ENCODE measurements at places on chromosomes 6 and 20.

DNA sequence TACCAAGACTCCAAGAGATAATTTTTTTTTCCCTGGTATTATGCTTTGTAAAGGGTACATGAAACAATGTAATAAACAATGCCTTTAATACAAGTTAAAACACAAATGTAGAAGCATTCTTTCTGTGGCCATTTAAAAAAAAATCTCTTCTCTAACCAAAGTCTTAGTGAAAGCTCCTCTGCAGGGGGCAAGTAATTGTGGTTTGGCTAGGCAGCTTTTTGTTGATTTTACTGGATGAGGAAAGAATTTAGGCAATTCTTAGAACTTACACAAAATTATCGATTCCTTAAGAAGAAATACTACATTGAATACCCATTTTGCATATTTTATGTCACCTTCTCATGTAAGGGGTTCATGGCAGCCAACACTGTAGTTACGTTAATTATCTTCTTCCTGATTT lies 12.4 kb downstream of the TFB1M start:
- DNase-seq, result no peak

DNA sequence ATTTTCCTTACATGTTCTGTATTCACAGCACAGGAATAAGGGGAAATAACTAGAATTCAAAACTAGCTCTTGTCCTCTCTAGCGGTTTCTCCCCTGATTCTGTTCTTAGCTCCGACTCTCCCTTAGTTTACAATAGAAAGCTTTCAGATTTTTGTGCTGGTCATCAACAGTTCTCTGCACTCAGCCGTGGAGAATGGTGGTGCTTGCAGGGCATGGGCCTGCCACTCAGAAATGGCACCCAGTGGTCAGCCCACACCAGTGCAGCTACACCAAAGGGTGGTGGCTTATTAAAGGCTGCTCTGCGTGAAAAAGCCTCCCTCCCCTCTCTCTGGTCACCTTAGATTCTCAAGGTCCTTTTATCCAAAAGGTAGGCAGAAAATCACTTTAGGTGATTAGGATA lies 123.5 kb downstream of the SASH1 start:
- DNase-seq, result no peak

GRCh38 chr6:139370283-139370998 lies 4.0 kb downstream of the CITED2 start:
- DNase-seq, result peak; percentile 78

DNA sequence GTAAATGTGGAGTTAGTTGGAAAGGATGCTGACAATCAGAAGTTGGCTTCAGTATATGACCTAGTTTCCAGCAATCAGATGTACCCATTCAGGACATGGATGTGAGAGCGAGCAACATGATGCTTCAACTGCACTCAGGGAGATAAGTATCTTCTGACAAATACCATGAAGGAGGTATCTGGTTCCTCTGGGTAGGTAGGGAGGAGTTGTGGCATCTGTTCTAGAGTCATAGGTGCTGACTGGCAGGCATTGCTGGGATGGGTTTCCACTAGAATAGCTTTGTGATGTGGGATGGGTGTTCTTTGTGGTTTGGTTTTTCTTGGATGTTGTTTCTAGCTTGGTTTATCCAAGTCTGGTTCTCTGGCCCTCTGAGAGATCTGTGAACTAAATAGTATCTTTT lies 3.9 kb upstream of the REV3L start:
- no peak for DNase-seq

DNA sequence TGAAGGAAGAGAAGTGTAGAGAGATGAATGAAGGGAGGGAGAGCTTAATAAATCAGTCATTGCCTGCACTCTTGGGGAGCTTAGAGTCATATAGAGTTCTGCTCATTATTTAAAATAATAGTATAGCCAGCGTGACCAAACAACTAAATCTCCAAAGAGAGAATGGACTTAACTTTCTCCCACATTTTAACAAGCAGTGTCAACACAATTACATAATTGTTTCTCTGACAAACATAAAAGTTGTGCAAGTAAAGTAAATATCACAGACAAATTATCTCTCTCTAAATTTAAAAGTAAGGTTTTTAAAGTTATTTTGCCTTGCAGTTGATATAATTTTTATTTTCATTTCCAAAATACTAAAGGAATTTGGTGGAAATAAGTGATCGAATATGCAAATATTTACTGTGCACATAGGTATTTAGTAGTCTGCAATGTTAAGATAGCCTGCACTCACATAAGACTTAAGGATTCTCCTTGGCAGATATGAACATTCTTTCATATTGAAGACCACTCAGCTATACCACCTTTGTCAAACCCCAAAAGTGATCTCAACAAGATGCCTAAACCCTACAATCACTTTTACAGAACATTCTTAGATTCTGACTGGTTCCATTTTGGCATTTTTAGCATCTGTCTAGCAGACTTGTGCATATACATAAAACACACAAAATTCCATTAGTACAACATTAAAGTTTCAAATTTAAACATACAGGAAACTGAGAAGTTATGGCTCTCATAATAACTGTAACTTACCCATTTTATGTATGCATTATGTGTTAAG lies 67.7 kb downstream of the KIF6 start:
- DNase-seq, result no peak

GRCh38 chr20:31916708-31917107 lies 35.1 kb downstream of the PDRG1 start:
- no peak for DNase-seq

GRCh38 chr6:44190715-44191114 lies 26.0 kb upstream of the MYMX start:
- DNase-seq, result no peak

- no peak for DNase-seq
Observed at GRCh38 chr6:132391391-132392269, 9.6 kb downstream of the MOXD1 start.

- no peak for DNase-seq
Observed at GRCh38 chr6:106549521-106549920, 79.8 kb downstream of the RTN4IP1 start.

DNA sequence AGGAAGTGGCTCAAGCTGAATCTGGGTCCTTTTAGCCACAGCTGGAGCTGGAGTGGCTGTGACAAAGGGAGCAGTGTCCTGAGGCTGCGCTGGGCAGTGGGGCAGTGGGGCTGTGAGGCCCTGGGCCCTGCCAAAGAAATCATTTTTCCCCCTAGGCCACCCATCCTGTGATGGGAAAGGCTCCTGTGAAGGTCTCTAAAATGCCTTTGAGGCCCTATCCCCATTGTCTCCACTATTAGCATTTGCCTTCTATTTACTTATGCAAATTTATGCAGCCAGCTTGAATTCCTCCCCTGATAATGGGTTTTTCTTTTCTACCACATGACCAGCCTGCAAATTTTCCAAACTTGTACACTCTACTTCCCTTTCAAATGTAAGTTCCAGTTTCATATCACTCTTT lies 539.2 kb downstream of the MEI4 start:
- no peak for DNase-seq

DNA sequence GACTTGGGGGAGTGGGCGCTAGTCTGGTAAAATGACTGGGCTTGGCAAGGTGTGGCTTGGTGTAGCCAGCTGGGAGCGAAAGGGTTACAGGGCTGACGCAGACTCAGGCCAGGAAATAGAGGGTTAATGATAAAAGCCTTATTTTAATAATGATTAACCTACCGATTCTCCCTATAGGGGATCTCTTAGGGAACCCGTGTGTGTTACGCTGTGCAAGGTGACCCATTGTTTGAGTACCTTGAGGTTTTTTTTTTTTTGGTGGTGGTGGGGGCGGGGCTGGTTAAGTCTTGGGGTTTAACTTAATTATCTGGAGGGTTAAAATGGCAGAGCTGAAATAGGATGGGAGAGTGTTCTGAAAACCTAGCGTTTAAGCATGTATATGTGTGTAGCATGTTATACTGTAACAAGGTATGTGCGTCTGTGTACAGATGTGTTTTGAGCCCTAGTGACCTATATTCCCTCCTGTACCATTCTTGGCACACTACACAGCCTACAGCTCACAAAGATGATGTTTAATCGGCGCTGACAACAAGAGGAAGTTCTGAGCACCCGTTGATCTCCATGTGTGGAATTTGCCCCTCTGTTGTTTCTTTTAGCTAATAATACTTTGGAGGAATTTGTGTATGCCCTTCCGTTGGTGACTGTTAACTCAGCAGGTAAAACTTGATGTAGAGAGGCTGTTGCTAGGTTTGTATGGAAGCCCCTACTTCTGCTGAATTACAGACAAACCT lies 1.3 kb downstream of the CARMIL1 start:
- DNase-seq, result no peak

- no peak for DNase-seq
Observed at GRCh38 chr20:7893014-7893730, 47.1 kb downstream of the HAO1 start.

GRCh38 chr20:48921883-48922820 lies 641 bp downstream of the ARFGEF2 start:
- DNase-seq, result no peak

DNA sequence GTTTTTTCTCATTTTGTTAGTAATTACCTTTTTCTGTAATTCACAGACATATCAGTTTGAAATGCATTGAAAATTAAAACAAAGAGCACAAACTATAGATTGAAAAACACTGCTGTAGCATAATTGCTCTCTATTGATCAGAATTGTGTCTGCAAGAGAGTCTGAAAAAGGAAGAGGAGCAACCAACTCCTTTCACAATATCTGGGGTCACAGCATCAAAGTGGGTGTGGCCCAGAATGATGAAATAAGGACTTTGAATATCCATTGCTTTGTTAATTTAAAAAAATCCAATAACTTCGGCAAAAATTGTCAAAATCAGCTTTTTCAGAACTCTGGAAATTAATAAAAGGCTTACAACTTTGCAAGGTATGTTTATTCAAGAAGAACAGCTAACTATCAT lies 99.2 kb downstream of the MYLK4 start:
- no peak for DNase-seq

- DNase-seq, result no peak
Observed at GRCh38 chr6:24822696-24823095, 24.0 kb upstream of the ARMH2 start.

DNA sequence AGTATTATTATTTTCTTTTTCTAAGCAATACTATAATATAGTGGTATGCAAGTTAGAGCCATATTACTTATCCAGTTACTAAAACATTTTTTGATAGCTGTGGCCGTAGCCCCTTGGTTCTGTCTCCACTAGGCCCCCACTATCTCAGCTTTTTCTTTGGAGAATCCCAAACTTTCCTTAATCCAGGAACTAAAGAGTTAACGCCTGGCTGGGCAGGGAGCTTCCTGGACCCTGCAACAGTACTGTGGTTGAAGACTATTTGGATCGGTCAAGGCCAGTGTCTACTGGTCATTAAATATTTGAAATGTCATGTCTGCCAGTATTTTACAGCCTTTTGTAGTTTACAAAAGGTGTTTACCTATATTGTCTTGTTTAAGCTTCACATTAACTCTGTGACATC lies 20.0 kb upstream of the TRERF1 start:
- DNase-seq, result no peak

GRCh38 chr6:134031696-134032255 lies 20.6 kb downstream of the SLC2A12 start:
- DNase-seq, result no peak

- no peak for DNase-seq
Observed at GRCh38 chr6:119443993-119444641, 94.6 kb upstream of the MAN1A1 start.

GRCh38 chr6:88914180-88914579 lies 49.2 kb downstream of the RNGTT start:
- no peak for DNase-seq

DNA sequence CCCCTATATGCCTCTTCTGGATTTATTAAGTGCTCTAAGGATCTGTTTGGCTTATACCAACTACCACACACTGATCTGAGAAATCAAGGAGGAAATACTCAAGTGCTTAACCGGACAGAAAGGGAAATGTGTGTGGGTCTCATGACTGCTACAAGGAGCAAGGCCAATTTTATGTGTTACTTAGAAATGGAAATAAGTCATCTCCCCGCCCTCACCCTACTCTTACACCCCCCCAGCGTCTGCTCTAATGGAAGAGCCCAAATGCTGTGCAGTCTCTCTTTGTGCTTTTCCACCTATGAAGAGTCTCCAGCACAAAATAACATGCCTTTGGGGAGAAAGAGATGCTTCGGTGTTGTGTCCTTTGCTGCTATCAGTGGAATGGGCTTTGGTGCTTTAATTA lies 428.8 kb upstream of the ARID1B start:
- no peak for DNase-seq

GRCh38 chr6:152815230-152815872 lies 64.8 kb downstream of the VIP start:
- peak; percentile 79 for DNase-seq

- no peak for DNase-seq
Observed at GRCh38 chr6:140494321-140495108, 1120.1 kb upstream of the CITED2 start.

- no peak for DNase-seq
Observed at GRCh38 chr6:166489301-166490155, 97.0 kb downstream of the RAMACL start.

DNA sequence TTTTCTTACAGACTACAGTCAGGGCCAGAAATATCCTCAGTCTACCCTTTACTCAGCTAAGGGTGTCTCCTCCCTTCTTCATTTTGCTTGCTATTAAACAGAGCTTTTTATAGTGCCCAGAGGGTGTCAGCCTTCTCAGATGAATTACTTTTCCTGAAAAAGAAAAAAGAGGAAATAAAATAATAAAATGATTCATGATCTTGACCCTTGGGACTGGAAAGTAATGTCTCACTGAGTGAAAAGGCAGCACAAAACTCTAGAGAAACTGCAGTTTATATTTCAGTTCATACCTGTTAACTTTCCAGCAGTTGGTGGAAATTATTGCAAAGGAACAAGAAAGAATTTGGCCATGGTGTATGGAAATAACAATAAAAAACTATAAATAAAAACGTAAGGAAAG lies 170.6 kb downstream of the IBTK start:
- DNase-seq, result no peak

- peak; percentile 40 for DNase-seq
Observed at GRCh38 chr20:41524980-41525613, 93.1 kb downstream of the CHD6 start.

DNA sequence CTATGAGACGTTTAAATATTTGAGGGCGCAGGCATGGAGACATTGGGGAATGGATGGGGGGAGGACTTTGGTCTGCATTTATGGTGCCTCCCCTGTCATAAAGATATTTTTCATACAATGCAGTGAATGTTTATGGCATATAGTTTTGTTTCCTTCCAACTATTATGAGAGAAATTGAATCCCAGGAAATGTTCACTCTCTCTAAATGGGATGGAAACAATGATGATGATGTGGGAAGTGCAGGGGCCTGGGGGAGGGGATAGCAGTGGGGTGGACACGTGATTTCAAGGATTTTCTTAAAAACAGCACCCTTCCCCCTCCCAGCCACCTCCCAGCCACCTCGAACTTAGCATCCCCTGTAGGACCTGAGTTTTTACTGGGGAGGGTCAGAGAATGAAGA lies 69.9 kb downstream of the TOX2 start:
- no peak for DNase-seq

DNA sequence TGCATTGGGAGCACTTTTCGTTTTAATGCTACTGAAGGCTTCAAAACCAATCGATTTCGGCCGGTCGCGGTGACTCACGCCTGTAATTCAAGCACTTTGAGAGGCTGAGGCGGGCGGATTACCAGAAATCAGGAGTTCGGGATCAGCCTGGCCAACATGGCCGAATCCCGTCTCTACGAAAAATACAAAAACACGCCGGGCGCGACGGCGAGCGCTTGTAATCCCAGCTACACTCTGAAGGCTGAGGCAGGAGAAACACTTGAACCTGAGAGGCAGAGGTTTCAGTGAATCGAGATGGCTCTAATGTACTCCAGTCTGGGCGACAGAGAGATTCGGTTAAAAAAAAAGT lies 58.4 kb downstream of the TRIM38 start:
- DNase-seq, result no peak

All from cerebellar nuclear complex (tissue), 1 donor.